Activated CD4-positive, alpha-beta T cell treated with anti-CD3 and anti-CD28 coated beads, Interleukin-2, amount 50 U/mL, for 1 hour (primary cell): ENCODE measurements at places on chromosomes 16 and 17.

DNA sequence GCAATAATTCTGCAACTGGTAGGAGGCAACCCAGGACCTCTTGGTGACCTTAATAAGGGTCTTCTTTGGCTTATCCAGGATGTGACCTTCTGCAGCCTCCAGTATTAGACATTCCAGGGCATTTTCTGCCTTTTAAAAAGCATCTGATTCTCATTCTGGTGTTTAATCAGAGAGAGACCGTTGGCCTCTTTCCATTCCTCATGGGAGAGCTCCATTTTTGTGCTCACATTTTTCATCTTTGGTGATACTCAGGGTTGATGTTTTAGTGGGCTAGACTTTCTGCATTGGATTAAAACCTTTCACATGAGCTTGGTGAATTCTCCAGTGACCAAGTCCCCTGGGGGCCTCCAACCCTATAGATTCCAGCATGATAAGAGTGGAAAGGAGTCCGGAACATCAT, 150.2 kb upstream of the CACNG5 start:
- DNase-seq = no peak

DNA sequence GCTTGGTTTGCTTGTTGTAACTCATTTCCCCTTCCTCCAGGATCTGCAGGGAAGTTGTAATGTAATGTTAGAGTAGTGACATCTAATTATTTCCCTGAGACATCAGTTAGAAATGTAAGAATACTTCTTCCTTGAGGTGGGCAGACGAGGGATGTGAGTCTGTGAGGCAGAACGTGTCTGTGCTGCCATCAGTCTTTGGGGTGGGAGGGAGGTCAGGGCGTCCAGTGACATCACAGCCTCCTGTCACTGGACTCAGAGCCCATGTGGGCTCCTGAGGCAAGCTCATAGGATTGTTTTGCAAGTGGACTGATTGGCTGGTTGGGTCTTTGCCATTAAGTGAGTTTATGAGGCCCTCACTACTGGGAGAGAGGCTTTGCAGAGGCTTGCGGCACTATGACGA, 188.8 kb downstream of the CCDC182 start:
- DNase-seq = no peak

- no peak for DNase-seq
These were observed 3.4 kb upstream of the MEFV start for GRCh38 chr16:3259836-3260235.

DNA sequence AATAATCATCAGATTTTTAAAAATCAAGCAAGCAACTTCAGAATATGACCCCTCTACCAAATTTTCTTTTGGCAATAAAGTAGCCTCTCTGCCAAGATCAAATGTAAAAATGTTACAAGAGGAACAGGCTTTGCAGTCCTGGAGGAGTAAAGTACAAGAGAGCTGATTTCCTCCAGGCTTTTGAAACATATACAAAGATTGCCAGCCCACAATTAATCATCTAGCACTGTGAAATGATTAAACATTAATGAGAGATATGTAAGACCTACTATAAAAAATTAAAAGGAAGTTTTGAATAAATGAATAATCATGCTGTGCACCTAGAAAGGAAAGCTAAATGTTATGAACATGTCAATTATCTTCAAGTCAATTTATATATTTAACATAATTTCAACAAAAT, 26.3 kb downstream of the TXNDC11 start:
- DNase-seq = no peak

- DNase-seq = no peak
These were observed 173.1 kb upstream of the NLRP1 start for GRCh38 chr17:5757314-5757907.

DNA sequence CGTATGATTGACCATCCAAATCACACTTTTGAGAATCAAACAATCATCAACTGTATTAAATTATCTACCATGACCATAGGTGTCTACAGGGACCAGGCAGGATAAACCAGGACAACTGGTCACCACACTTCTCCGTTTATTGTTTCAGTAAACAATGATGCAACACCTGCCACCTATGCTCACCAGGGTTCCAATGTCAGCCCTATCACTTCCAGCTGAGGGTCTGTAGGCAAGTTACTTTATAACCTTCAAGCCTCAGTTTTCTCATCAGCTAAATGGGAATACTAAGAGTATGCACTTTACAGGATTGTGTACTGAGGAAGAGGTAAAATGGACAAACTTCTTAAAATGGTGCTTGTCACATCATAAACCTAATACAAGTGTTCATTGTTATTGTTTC, 14.9 kb downstream of the TMEM114 start:
- no peak for DNase-seq

GRCh38 chr16:52569701-52570100, 22.8 kb upstream of the TOX3 start:
- DNase-seq = no peak

- no peak for DNase-seq
These were observed 6.7 kb upstream of the LHX1 start for GRCh38 chr17:36930583-36930900.

DNA sequence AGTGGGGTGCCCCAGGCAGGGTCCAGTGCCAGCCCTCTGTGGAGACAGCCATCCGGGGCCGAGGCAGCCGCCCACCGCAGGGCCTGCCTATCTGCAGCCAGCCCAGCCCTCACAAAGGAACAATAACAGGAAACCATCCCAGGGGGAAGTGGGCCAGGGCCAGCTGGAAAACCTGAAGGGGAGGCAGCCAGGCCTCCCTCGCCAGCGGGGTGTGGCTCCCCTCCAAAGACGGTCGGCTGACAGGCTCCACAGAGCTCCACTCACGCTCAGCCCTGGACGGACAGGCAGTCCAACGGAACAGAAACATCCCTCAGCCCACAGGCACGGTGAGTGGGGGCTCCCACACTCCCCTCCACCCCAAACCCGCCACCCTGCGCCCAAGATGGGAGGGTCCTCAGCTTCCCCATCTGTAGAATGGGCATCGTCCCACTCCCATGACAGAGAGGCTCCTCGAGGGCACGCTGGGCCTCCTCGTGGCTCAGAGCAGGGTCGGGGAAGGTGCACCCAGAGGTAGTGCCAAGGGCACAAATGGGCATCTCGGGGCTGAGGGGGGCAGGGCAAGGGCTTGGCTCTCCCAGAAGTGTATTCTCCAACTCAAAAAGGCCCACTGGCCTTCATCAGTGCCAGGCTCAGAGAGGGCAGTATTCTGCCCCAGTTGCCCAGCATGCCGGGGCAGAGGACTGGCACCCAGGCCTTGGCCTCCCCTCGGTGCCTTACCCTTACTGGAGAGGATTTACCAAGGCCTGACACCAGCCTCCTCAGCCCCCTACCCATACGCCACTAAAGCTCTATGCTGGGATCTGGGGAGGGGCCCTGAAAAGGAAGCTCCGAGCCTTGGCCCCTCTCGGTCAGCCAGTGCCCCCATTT, at the start of gene CDH5:
Gene CDH5, plus strand, starts transcription at position 259 of the 867 bp plus-strand sequence. CDS start 12,647 bp downstream, outside the sequence.
- no peak for DNase-seq

DNA sequence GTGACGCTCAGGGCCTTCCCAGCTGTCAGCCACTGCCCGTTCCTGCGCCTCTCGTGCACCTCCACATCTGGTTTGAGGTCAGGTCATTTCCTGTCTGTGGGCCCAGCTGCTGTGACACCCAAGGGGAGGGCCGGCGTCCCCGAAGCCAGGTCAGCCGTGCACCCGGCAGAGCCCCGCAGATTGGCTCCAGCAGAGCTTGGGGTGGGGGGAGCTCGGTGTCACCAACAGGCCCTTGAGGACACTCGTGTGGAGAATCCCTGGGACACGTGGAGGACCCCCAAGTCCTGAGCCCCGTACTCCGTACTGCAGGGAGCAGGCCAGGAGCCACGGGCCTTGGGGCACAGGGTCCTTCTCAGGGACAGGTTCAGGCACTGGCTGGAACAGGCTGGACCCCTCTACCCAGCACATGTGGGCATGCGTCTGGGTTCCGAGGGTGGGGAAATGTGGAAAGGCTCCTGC, 4.8 kb downstream of the SPATA2L start:
- DNase-seq = no peak

DNA sequence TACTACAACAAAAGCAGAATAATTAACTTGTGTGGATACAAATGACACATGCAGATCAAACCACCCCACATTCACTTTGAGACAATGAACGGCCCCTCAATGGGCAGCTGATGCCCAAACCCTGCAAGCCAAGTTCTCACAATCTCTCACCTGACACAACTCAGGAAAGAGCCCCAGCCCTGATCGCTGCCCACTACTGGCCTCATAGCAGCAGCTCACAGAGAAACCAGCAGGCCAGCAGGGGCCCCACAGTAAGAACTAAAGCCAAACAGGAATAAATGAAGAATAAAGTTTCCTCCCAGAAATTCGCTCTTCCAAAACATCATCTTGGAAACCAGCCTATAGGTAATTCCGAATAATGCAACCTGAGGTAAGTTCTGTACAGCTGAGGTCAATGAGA, 7.7 kb downstream of the AKTIP start:
- no peak for DNase-seq

- peak; percentile 44 for DNase-seq
These were observed 23.4 kb downstream of the PIK3R5 start for GRCh38 chr17:8941980-8942622.

GRCh38 chr17:77645072-77646045, 313.1 kb upstream of the TNRC6C start:
- peak; percentile 36 for DNase-seq

DNA sequence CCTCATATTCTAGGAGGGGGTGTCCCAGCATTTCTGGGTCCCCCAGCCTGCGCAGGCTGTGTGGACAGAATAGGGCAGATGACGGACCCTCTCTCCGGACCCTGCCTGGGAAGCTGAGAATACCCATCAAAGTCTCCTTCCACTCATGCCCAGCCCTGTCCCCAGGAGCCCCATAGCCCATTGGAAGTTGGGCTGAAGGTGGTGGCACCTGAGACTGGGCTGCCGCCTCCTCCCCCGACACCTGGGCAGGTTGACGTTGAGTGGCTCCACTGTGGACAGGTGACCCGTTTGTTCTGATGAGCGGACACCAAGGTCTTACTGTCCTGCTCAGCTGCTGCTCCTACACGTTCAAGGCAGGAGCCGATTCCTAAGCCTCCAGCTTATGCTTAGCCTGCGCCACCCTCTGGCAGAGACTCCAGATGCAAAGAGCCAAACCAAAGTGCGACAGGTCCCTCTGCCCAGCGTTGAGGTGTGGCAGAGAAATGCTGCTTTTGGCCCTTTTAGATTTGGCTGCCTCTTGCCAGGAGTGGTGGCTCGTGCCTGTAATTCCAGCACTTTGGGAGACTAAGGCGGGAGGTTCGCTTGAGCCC, 11.6 kb downstream of the STH start:
- no peak for DNase-seq
